SK-N-SH treated with all-trans-retinoic acid at 6 μM for 48 hours (cell line): ENCODE measurements at places on chromosomes 12 and 14.

GRCh38 chr14:99230208-99231151 lies 41.5 kb downstream of the BCL11B start:
- no peak for ATAC-seq

DNA sequence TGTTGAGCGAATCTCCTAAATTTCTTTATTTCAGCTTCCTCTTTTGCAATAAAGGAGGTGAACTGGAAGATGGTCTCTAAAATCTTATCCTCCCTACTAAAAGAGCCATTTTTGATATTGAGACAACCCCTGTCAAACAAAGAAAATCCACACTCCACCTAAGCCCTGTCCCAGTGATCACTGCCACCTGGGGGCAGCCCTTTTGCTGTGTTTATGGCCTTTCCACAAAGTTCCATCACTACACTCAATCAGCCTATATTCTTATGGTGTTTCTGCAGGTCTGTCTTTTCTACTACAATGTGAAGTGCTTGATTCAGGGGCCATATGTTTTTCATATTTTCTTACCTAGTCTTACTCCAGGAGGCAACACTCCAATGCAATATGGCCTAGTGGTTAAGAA lies 163.7 kb downstream of the BMP4 start:
- no peak for ATAC-seq

GRCh38 chr12:31325524-31325875 lies 450 bp downstream of the SINHCAF start:
- no peak; the same call in 2 of the 3 replicates for ATAC-seq

GRCh38 chr12:130965668-130966067 lies 12.0 kb downstream of the ADGRD1 start:
- ATAC-seq: no peak
